ENCODE measurements at places on chromosomes 2 and 18.
A peak's percentile ranks its signal among the peaks of the same experiment; 100 is the strongest.

GRCh38 chr18:75830828-75831227 is 403.3 kb upstream of the SMIM21 start:
- no peak for DNase-seq

DNA sequence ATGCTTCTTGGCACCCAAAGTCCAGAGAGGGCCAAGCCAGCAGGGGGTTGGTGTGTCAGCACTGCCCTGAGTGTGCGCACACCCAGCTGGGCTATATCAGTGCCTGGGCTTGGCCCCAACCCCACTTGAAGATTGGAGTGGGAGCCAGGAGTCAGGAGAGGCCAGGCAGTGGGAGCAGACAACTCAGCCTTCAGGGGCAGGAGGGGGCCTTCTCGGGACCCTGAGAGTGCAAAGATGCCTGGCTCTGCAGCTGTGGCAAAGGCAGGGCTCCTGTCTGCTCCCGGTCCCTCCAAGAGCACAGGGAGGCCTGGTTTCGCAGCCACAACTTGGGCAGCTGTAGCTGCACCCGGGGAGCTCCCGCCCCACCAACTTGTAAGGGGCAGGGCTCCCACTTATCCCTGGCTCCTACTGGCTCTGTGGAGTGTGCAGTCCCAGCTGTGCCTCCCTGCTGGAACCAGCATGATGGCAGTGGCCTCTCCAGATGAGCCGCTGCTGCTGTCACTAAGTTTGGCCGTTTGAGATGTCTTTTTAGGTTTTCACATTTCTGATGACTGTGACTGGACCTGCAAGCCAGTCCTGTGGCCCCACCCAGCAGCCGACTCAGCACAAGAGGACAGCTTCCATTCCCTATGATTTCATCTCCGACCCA is 148.8 kb upstream of the HS6ST1 start:
- no peak for DNase-seq

DNA sequence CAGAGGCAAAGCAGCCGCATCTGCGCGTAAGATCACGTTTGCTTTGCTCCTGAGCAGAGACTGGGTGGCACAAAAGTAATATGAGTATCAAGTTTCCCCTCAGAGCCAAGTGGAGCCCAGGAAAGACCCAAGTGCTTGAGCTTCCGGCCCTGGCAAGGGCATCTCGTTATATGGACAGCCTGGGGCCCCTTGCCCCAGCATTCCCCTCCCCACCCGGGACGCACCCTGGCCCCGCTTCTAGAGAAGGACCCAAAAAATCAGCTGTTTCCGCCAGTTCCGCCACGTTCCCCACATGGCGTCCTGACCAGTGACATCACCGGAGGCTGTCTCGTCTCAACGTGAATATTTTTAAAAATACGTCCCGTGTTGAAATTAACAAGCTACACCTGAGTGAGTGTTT is 135.1 kb downstream of the NFATC1 start:
- peak; percentile 30 for DNase-seq

DNA sequence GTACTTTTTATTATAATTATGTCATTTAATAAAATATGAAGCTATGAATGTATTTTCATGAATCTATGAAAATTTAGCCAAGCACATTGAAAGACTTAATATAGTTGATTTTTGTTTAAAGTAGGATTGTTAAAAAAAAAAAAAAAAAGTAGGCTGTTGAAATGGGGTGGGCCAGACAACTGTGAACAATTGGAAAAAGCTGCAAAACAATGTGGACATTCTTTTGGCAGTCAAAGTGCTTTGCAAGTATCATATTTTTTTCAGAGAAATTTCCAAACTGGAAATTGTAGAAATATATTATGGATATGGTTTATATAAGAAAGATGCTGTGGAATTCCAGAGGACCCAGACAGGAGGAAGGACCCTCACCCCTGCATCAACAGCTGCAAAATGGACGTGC is 82.1 kb downstream of the ETAA1 start:
- DNase-seq: no peak

GRCh38 chr2:105788670-105789290 is 44.1 kb downstream of the NCK2 start:
- peak; percentile 58 for DNase-seq

GRCh38 chr2:197140045-197140444 is 170.5 kb downstream of the ANKRD44 start:
- DNase-seq: no peak

GRCh38 chr2:10591207-10591606 is 98.6 kb downstream of the NOL10 start:
- no peak for DNase-seq

GRCh38 chr2:196249860-196250259 is 78.5 kb upstream of the STK17B start:
- DNase-seq: no peak

DNA sequence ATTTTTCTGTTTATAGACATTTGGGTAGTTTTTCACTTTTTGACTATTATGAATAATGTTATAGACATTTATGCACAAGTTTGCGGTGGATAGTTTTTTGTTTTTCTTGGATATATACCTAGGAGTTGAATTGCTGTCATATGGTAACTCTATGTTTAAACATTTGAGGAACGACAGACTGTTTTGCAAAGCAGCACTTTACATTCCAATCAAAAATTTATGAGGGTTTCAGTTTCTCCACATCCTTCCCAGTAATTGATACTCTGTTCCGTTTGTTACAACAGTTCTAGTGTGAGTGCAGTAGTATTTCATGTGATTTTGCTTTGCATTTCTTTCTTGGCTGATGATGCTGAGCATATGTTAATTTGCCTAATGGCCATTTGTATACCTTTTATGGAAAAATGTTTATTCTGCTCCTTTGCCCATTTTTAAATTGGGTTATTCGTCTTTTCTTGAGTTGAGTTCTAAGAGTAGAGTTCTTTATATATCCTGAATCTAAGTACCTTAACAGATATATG is 617.3 kb upstream of the LRATD1 start:
- no peak for DNase-seq

DNA sequence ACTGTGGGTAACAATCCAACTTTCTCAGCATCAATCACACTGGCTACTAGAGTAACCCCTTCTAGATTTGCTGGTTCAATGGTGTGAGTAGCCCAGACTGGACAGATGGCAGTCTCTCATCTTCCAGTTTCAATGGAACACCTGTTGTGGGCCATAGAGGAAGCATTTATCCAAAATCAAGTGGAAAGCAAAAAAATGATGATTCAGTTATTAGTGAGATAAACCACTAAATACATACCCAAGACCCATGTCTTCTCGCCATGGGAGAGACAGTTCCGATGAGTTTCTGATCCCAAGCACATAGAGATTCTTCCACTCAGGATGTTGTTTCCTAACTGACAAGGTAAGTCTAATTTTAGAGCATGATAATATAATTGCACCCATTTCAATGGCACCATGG is 194.0 kb downstream of the IRS1 start:
- no peak for DNase-seq

GRCh38 chr2:33015421-33016142 is 68.8 kb downstream of the LTBP1 start:
- DNase-seq: no peak

DNA sequence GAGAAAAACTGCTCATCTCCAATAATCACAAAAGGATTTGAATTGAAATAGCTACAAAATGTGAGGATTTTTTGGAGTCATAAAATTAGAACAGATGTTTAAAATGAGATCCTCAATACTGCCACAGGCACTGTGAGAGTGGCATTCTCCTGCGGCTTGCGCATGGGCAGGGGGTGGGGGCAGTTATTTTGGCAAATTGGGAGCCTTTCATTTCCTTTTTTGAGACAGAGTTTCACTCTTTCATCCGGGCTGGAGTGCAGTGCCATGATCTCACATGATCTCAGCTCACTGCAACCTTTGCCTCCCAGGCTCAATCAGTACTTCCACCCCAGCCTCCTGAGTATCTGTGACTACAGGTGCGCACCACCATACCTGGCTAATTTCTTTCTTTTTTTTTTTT is 42.4 kb downstream of the POMC start:
- no peak for DNase-seq

GRCh38 chr18:23244401-23244800 is 109.1 kb downstream of the CABLES1 start:
- no peak for DNase-seq

DNA sequence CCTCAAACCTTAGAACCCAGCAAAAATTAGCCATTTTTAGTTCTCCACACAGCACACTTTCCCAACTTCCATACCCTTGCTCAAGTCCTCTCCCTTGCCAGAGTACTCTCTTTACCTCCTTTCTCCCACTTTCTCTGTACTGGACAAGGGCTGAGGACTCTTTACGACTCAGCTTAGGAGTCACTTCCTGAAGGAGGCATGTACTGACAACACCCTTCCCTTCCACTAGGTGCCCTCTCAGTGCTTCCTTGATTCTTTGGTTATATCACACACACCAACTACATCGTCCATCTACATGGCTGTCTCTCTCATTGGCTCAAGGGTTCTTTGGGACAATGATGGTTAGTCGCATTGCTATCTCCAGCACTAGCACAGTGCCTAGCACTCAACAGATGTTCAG is 5.2 kb upstream of the C18orf63 start:
- DNase-seq: no peak

GRCh38 chr2:183123959-183124221 is 353 bp upstream of the NUP35 start:
- no peak for DNase-seq

DNA sequence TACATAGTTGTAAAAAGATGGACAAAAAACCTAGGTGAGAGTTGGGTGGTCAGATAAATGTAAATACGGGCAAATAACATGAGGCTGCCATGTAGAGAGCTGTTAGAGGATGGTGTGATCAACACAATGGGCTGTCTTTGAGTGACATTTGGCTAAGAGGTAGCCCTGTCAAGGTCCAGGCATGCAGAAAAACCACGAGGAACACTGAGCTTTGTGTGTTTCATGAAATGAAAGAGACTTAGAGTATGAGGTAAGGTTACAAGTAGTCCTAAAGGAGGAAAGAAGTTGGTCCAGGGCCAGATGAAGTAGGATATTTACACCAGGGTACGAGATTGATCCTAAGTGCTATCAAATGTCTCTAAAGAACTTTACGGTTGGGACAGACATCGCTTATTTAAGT is 160.9 kb downstream of the RDH14 start:
- no peak for DNase-seq

DNA sequence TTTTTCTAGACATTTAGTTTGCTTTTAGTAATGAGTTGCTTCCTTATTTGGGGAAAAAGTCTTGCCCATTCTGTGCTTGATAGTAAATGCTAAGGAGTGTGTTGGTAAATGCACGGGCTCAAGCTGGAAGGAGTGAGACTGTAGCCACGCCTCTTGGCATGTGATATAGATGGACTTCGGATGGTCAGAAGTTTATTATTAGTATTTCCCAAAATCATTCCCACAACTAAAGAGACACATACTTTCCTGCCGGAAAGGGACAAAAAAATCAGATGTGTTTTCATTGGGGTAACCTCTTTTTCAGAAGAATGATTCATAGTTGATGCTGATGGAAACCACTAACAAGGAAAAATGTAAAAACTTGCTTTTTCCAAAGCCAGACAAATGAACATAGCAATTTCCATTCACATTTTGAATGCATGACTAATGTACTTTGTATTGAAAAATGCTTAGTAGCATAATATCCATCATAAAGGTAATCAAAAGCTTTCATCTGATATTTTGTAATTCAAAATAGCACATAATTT is 133.2 kb downstream of the ZNF532 start:
- DNase-seq: no peak

DNA sequence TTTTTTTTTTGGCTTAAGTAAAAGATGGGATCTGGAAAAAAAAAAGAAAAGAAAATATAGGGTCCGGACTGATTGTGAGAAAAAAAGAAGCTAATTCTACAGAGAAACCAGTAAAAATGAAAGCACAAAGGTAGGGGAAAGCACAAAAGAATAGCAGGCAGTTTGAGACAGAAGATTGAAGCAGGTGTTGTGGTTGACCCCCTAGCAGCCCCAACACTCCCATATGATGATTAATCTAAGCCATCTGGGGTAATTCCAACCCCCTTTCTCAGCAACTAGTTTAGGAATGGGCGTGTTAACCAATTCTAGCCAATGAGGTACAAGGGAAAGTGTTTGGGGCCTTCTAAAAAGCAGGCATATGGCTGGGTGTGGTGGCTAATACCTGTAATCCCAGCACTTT is 77.0 kb downstream of the MBD2 start:
- DNase-seq: no peak

- DNase-seq: no peak
Measured at GRCh38 chr2:184877909-184878308, 279.6 kb downstream of the ZNF804A start.

- DNase-seq: peak; percentile 65
Measured at GRCh38 chr2:112794131-112794733, 9.9 kb upstream of the IL1A start.

DNA sequence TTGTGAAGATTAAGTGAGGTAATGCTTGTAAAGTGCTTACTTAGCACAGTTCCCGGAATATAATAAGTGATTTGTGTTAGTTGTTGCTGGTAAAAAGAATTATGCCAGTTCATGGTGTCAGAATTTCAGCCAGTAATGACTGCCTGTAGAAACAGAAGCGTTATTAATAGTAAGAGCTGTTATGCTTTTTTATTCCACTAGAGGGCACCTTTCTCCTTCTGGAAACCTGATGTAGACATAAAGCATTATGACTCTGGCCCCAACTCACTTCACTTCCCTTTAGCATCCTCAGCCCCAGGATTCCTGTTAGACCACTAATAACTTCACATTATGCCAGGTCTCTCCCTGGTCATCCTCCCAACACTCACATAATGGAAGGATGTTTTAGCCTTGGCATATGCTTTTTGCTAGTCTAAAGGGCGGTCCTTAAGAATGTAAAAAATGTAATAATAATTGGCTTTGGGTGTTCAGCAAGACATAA is 34.9 kb downstream of the C18orf54 start:
- DNase-seq: no peak

GRCh38 chr2:37167636-37168180 is 10.9 kb upstream of the EIF2AK2 start:
- no peak for DNase-seq

- DNase-seq: no peak
Measured at GRCh38 chr18:78642296-78642951, 337.2 kb upstream of the SALL3 start.

GRCh38 chr2:45329045-45329677 is 281.9 kb downstream of the SRBD1 start:
- DNase-seq: no peak

DNA sequence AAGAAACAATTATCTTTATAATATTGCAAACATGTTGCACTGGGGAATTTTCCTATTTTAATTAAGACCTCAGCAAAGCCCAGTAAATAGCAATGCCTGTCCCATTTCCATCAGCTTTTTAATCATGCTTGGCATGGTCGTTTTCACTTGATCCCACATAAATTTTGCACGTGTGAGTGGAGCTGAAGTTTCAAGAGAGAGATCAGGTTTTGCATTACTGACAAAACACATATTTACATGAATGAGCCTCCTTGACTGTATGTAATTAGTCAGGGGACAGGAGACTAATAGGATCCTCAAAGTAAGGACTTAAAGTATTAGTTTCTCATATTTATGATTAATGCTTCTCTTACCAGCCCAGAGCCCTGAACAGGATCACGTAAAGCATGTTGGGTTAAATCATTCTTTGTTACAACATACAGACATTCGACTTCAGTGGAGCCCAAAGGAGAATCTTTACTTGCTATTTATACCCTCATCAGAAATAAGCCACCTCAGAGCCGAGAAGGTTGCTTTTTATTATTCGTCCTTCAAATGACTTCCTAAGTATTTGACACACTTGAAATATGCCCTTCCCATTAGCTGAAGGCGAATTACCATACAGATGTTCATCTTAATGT is 711.3 kb downstream of the GALR1 start:
- DNase-seq: no peak

- peak; percentile 57 for DNase-seq
Measured at GRCh38 chr2:71691747-71692441, 238.5 kb downstream of the DYSF start.

- no peak for DNase-seq
Measured at GRCh38 chr2:80393991-80394390, 89.4 kb upstream of the LRRTM1 start.

- no peak for DNase-seq
Measured at GRCh38 chr2:28447086-28447485, 48.8 kb upstream of the PLB1 start.

Data from activated effector memory CD4-positive, alpha-beta T cell treated with anti-CD3 and anti-CD28 coated beads, Interleukin-2, amount 50 U/mL, for 16 hours (primary cell).